ENCODE measurements at places on chromosomes 2 and 18.

DNA sequence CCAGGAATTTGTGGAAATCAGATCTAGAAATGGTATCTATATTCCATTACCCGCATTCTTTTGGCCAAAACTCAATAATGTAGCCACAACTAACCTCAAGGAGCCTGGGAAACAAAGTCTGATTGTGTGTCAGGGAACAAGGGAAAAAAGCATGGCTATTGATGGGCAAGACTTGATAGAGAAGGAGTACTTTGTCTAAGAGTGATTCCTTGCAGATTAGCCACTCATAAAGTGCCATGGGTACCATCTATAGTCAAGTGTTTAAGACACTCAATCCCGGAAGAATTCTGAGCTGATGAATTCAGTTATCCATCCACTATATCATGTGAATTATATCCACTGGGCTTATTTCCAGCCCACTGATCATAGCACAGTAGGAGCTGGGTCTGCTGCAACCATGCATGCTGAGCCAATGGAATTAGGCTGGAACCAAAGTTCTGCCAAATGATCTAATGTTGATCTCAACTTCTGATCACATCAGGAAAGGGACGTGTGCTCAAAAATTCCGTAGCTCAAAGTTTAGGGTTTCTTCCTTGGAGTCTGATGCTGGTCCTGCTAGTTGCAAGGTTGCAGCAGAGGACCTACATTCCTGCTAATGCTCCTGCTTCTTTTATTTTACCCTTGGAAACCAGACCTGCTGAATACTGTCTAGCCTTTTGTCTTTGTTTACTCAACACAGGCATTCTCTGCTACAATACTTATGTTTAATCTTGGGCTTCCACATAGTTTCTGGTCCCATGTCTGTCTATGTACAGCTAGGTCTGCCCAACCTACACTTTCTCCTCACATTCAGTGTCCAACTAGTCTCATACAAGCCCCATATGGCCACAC, 629.7 kb downstream of the IRS1 start:
- no peak for DNase-seq

GRCh38 chr2:99615247-99615771, 125.5 kb upstream of the REV1 start:
- DNase-seq: no peak

DNA sequence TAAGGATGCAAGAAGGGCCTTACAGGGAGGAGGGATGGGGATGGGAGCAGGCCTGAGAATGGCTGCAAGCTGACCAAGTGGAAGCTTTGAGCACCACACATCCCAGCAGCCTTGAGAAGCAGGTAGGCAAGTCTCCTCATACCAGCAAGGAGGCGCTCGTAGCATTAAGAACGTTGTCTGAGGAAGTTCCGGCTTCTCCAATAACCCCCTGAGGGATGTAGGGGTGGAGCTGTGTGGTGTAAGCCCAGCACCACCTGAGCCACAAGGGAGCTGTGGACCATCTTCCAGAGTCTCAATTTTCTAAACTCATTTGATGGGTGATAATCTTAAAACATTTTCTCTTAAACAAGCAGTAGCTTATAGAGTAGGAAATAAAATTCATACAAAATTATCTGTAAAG, 50.6 kb downstream of the ST3GAL5 start:
- no peak for DNase-seq

DNA sequence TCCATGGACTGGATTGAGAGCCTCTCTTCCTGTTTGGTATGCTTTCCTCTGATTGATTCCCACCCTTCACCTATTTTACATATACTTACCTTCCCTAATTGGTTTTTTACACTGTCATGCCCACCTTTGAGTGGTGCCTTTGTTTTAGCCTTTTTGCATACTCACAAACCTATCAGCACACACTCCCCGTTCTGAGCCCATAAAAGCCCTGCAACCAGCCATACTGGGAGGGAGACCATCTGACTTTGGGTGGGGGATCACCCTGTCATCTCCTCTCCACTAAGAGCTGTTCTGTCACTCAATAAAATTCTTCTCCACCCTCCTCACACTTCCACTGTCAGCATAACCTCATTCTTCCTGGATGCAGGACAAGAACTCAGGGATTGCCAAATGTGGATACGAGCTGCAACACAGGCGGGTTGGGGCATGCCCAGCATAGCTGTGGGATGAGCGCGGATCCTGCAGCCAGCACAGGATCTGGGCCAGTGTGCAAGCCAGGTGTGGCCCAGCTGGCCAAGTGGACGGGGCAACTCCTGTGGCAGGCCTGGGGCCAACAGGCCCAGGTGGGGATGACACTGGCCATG, 9.4 kb upstream of the MOB1A start:
- DNase-seq: no peak

GRCh38 chr2:205964111-205964761, 121.7 kb downstream of the INO80D start:
- no peak for DNase-seq

DNA sequence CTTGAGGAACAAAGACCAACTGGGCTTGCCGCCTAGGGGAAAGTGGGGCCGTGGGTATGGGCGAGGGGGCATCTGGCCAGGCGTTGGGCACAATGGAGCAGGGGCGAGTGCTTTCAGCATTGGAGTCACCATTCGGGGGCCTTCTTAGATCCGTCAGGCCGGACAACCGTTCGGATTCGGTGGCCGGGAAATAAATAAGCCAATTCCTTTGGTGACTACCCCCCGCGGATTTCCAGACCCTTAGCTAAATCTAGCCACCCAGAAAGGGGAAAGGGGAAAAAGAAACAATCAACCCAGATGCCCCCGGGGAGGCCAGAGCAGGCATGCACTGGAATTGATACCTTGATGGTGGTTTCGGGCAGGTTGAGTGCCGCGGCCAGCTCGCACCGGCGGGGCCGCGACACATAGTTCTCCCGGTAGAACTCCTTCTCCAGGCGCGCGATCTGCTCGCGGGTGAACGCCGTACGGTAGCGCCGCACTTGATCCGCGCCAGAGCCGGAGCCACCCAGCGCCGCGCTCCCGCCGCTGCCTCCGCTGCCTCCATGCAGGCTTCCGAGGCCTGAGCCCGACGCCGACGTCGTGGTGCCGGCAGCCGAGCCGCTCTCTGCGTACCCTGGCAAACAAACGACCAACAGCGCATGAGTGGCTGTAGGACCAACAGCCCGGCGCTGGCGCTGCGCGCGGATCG, 1.8 kb downstream of the EVX2 start:
- no peak for DNase-seq

Measured in activated CD4-positive, alpha-beta T cell treated with anti-CD3 and anti-CD28 coated beads, Interleukin-2, amount 50 U/mL, for 16 hours (primary cell).